ENCODE measurements at places on chromosomes 3 and 15.

GRCh38 chr3:179028408-179028807, 43.2 kb downstream of the ZMAT3 start:
- DNase-seq, result no peak

DNA sequence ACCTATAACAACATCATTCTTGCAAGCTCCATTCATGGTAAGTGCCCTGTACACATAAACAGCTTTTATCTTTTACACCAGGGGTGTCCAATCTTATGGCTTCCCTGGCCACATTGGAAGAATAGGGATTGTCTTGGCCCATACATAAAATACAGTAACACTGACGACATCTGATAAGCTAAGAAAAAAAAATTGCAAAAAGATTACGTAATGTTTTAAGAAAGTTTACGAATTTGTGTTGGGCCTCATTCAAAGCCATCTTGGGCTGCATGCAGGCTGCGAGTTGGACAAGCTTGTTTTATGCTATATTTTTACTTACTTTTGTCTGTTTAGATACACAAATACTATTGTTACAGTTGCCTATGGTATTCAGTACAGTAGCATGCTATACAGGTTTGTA, 31.6 kb downstream of the ZNF654 start:
- DNase-seq, result no peak

DNA sequence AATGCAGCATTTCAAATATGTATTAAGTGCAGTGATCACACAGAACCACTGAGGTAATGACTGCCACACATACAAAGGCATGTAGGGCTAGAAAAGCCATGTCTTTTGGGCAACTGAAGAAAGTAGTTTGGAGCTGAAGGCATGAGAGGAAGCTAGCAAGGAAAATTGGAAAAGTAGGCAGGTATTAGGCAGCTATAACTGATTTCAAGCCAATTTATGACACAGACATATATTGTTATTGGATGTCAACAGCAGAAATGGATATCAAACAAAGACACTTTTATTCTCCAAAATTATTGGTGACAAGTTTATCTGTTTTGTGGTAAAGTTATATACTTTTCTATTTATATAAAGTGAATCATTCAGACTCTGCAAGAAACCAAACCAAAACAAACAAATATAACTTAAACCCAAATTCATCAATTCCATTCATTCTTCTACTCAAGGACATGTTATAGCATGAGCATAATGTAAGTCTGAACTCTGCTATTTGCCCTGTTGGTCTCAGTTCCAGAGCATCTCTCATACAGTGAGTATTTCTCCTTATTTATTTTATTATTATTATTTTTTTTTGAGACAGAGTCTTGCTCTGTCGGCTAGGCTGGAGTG, 307.4 kb upstream of the COL8A1 start:
- DNase-seq, result no peak

- DNase-seq, result no peak
Measured at GRCh38 chr3:153599685-153600084, 437.7 kb downstream of the RAP2B start.

DNA sequence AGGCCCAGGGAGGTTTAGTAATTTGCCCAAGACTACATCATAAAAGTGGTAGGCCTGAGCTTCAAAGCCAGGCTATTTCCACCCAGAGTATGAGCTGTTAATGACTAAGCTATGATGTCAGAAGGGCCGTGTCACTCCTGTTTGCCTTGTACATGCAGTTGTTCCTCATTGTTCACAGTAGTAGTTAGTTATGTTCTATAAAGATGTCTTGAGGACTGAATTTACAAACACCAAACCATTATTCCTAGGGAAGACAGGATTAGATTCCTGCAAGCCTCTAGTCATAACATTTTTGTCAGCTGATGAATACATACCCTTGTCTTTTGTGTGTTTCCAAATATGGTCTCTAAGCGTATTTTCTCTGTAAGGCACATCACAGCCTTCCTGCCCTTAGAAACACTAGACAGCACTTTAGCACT, 20.9 kb upstream of the LARS2 start:
- DNase-seq, result no peak
